ENCODE measurements at places on chromosomes 2 and 18.

- no peak for DNase-seq
Measured at GRCh38 chr2:100059638-100060037, 82.8 kb downstream of the AFF3 start.

DNA sequence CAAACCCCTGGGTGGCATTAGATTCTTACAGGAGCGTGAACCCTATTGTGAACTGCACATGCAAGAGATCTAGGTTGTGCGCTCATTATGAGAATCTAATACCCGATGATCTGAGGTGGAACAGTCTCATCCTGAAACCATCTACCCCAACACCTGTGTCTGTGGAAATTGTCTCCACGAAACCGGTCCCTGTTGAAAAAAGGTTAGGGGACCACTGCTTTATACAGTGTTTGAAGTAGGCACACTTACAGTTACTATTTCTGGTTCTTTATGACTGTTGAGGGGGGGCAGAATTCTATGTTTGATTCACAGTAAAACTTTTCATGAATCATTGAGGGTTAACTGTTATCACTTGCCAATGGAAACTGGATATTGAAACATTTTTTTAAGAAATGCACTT lies 72.0 kb downstream of the RIF1 start:
- DNase-seq, result no peak

- DNase-seq, result no peak
Measured at GRCh38 chr2:159010340-159010739, 41.9 kb downstream of the TANC1 start.

GRCh38 chr2:223545830-223546229 lies 56.3 kb downstream of the SCG2 start:
- no peak for DNase-seq

DNA sequence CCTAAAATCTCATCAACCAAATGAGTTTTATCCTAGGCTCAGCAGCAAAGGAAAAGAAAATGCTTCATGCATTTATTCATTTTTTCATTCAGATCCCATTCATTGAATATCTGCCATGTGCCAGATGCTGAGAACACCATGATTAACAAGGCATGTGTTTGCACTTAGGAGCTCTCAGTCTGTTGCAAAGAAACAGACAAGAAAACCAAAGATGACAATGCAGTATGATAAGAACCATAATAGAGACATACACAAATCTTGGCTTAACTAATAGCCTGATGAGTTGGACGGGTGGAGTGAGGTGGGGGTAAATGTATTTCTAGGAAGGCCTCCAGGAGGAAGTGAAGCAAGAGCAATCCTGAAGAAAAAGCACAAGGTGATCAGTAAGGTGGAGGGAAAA lies 177.8 kb upstream of the SCN7A start:
- no peak for DNase-seq

GRCh38 chr2:207487650-207488311 lies 42.0 kb upstream of the CREB1 start:
- DNase-seq, result no peak

DNA sequence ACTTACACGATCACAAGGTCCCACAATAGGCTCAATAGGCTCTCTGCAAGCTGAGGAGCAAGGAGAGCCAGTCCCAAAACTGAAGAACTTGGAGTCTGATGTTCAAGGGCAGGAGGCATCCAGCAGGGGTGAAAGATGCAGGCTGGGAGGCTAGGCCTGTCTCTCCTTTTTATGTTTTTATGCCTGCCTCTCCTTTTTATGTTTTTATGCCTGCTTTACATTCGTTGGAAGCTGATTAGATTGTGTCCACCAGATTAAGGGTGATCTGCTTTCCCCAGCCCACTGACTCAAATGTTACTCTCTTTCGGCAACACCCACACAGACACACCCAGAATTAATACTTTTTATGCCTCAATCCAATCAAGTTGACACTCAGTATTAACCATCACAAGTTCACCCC lies 9.9 kb upstream of the GYPC start:
- no peak for DNase-seq

DNA sequence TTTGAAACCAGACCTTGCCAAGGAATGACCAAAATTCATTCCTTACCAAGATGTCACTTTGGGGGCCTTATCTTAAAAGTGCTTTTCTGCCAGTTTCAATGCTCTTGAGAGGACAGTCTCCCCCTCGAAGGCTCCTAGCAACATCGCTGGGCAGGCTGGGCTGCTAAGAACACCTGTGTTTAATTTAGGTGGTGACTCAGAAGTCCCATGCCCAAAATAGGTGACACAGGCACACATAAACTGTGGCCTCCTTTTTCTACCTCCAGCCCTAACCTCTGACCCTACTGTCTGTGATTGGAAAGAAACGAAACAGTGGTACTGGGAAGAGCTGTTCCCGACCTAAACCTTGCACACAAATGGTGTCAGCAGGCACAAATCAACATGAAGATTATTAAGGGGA lies 28.7 kb upstream of the ROCK2 start:
- no peak for DNase-seq

- DNase-seq, result no peak
Measured at GRCh38 chr2:9488583-9489547, 14.5 kb downstream of the IAH1 start.

DNA sequence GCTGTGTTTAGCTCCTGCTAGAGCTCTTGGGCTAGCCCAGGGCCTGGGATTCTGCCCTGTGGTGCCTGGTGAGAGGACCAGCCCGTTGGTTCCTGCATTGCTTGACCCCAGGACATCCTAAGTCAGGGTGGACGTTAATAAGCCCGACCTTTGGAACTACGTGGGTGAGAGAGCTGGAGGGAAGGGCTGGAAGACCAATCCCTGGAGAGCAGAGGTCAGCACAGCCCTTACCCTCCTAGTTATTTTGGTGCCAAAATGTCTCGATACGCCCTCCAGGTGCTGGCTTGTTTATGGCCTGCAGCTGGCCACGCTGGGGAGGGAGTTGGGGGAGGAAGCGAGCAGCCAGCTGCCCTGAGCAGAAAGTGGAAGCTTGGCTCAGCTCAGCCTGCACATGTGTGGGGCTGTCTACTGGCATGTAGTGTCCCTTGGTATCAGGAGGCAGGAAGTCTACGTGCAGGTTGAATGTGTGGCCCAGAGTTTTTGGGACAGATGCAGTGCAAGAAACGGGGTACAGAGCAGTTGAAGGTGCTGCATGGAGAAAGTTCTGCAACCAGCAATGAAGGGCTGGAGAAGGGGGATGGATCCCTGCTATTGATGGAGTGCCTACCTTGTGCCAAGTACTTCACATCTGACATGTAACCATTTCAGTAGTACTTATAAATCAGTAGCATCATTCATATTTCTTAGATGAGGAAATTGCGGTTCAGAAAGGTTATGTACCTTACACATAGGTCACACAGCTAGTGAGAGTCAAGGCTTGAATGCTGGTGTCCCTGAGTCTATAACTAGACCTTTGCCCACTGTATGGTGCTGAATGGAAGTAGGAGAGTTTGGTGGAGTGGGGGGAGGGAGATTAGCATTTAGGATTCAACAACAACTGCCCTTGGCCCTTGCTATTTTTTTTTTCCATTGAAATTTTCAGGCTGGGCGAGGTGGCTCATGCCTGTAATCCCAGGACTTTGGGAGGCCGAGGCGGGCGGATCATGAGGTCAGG lies 5.0 kb upstream of the DGKD start:
- no peak for DNase-seq

GRCh38 chr2:169526451-169526850 lies 16.9 kb downstream of the KLHL41 start:
- no peak for DNase-seq

GRCh38 chr2:149080099-149080498 lies 41.6 kb downstream of the LYPD6B start:
- DNase-seq, result no peak

GRCh38 chr2:20172273-20173055 lies 52.5 kb downstream of the SDC1 start:
- DNase-seq, result no peak

DNA sequence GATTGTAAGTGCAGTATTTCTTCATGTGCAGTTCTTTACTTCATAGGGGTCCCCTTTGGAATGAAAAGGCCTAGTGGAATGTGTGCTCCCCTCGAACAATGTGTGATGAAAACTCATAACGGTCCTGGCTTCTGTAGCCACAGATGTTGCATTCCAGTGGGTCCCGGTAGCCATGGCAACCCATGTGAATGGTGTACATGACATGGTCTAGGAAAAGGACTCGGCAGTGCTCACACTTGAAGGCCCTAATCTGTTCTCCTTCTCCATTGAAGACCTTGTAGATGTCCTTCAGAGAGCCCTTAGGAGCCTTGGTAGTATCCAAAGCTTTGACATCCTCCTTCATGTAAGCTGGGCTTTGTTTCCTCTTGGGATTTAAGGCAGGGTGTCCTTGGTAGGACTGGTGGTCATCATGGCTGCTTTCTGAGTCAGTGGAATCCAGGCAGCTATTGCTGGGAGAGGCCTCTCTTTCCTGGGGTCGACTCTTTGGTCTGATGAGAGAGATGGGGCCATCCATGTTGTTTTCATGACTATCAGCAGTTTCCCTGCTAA lies 144.0 kb downstream of the IKZF2 start:
- no peak for DNase-seq

DNA sequence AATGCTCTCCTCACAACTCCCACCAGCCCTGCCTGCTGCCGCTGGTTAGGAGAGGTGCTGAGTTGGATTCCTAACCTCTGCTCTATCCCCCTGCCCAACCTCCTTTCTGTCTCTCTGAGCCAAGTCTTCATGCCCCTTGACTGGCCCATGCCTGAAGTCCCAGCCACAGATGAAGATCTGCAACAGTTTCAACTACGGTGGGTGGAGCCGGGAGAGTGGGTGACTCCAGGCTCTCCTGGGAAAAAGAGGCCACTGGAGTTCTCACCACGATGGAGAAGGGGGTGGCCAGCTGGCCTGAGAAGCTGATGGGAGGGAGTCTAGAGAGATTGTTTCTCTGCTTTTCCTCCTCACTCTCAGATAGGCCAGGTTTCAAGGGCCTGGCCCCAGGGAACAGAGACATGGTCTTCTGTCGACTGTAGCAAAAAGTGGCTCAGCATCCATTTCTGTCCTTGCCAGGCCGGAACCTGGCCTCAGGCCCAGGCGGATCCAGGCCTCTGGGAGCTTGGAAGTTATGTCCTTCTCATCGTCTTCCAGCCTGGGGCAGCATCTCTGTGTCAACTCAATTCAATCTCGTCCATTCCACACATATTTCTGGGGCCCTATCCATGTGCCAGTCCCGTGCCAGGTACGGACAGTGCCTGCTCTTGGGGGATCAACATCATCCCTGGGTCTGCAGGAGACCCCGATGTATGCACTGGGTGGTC lies 75.3 kb downstream of the INHBB start:
- no peak for DNase-seq

GRCh38 chr2:46071074-46071473 lies 226.1 kb upstream of the EPAS1 start:
- no peak for DNase-seq

- no peak for DNase-seq
Measured at GRCh38 chr2:227376656-227377396, 2.3 kb downstream of the TM4SF20 start.

DNA sequence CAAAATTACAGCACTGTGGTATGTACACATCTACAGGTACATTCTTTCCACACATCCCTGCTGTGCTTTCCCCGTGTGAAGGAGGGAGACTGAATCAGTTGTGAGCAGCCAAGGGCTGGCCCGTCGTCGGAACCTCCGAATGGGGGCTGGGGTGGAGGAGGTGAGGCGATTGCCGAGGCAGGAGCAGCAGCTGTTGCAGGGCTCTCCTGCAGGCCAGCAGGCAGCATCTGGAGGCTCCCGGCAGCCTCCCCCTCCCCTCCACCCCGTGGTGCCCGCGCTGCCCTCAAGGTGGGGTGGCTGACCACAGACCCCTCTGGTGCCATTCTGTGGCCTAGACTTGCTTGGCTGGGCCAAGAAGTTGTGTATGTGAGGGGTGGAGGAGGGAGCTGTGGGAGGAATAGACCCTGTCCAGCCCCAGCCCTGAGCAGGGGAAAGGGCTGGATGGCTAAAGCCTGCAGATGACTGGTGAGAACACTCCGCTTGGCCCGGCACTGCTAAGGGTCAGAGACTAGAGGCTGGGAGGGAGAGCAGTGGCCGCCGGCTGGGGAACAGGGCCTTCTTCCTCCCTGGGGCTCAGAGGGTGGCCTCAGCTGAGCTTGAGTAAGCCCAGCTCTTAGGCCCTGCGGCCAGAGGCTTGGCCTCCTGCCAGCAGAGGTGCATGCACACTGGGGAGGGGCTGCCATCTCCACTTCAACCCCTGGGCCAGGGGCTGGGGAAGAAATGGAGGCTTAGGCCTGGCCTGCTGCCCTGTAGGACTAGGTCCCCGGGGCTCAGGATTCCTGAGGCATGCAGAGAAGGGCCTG lies 7.6 kb downstream of the STAMBP start:
- no peak for DNase-seq

GRCh38 chr2:100818003-100818605 lies 1.8 kb upstream of the NPAS2 start:
- DNase-seq, result no peak

- no peak for DNase-seq
Measured at GRCh38 chr2:202944408-202944807, 32.3 kb downstream of the CARF start.

GRCh38 chr18:55786651-55787272 lies 198.8 kb upstream of the TCF4 start:
- no peak for DNase-seq

DNA sequence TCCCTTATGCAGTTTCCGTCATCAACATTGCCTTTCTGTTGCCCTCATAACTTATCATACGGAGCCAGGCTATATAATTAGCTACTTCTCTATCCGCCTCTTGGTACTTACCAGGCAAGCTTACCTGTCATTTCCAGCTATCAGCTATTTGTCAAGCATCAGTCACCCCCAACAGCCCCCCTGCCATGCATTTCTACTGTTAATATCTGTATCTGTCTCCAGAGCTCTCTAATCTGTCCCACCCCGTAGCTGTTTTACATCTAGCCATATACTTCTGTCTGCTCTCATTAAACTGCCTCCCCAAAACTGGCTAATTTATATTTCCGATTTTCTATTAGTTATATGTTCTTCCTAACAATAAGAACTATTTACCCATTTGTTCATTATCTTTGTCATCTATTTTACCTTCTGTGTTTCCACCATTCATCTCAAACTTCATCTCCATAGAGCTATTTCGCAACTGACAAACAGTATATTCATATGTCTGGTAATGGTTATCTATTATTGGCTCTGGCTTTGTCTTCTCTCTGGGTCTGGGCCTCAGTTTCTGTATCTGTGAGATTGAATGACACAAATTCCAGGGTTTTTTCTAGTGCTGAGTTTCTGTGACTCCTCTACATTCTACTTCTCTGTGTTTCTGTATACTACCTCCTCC lies 9.6 kb downstream of the EMX1 start:
- DNase-seq, result no peak

GRCh38 chr2:215817046-215817445 lies 196.3 kb downstream of the MREG start:
- no peak for DNase-seq

GRCh38 chr2:132404056-132404455 lies 12.5 kb upstream of the GPR39 start:
- DNase-seq, result no peak

- DNase-seq, result no peak
Measured at GRCh38 chr2:33081691-33082090, 134.9 kb downstream of the LTBP1 start.

GRCh38 chr2:48448274-48449061 lies 81.5 kb upstream of the STON1 start:
- no peak for DNase-seq

Measured in stimulated activated CD4-positive, alpha-beta T cell treated with anti-CD3 and anti-CD28 coated beads, Interleukin-4, amount 100 ng/mL, for 4 hours (primary cell).